ENCODE measurements at places on chromosomes 1 and 21. TPM values are rescaled to one million over a fixed set of nuclear protein-coding genes. Genes with fewer than 3 reads are reported as not detected.

GRCh38 chr1:29793101-29793546 is 556.8 kb downstream of the PTPRU start:
- no peak overlapping the region for H3K4me3 ChIP-seq
- DNase-seq: peak; percentile 26
- H3K27me3 ChIP-seq: no peaks in the 10 kb centered on the region
- H3K27ac ChIP-seq: no peak overlapping the region
- no peaks in the 10 kb centered on the region for H3K36me3 ChIP-seq
- H3K4me1 ChIP-seq: no peaks in the 10 kb centered on the region

- H3K27ac ChIP-seq: no peak overlapping the region
- H3K36me3 ChIP-seq: no peaks in the 10 kb centered on the region
- no peak overlapping the region for H3K4me3 ChIP-seq
- no peak for DNase-seq
These were observed 104.0 kb upstream of the RUNX3 start for GRCh38 chr1:25033828-25034705.

- no peak overlapping the region for H3K4me3 ChIP-seq
- no peaks in the 10 kb centered on the region for H3K36me3 ChIP-seq
- DNase-seq: no peak
- no peaks in the 10 kb centered on the region for H3K27me3 ChIP-seq
- peaks cover 50% of the 10 kb centered on the region for H3K4me1 ChIP-seq
- H3K27ac ChIP-seq: no peak overlapping the region
These were observed 26.3 kb downstream of the DUSP10 start for GRCh38 chr1:221715321-221716169.

ADAMTS4 gene
- 0.61 TPM for total RNA-seq

MATN1 gene
- 0.14 TPM for total RNA-seq

Data from thymus (tissue), 14 donors.